ENCODE measurements at places on chromosomes 4 and X.

DNA sequence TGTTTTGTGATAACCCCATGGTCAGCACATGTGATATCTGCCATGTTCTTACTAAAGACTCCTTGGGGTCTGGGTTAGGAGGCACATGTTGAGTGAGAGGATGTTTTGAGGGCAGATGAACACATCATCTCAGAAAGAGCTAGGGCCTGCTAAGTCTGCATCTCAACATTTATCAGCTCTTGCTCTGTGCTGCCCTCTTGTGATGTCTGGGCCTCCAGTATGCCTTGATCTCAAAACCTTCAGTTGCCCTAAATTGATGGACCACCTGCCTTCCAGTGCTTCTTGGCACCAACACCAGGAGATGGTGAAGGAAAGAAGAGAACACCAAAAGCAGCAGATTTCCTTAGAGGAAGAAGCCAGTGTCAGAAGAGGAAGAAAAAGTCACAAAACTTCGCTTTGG, 22.5 kb downstream of the MID1 start:
- DNase-seq = no peak

DNA sequence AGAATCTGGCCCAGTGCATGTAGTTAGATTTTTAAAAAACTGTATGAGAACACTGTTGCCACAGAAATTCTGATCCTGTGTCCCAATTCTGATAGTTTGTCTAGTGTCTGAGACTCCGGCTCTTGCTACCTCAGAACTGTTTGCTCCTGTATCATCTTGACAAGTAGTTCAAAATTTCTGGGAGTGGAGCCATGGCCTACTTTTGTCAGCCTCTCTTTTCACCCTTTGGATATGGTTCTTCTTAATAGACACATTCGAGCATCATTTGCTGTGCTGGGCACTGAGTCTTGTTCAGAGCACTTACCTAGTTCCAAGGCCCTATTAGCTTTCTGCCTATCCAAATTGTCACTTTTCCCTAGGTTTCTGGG, 46.9 kb downstream of the ATP10D start:
- no peak for DNase-seq

GRCh38 chrX:21963269-21963668, 22.8 kb downstream of the SMS start:
- DNase-seq = no peak

DNA sequence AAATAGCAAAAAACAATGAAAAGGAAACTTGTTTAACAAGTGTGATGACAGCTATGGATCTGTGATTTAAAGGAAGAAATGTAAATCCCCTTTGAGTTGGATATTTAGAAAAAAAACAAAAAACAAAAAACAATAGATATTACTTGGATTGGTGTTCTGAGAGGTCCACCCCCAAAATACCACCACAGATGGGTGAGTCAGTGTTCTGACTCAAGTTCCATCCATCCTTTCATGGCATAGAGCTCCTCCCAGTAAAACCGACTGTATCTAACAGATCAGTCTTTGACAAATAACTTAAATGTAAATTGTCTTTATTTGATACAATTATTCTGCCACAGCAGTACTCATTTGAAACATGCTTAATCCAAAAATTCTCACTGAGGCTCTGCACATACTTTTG, 27.4 kb downstream of the TMPRSS11B start:
- no peak for DNase-seq

- no peak for DNase-seq
Observed at GRCh38 chr4:62070291-62070852, 870.2 kb downstream of the ADGRL3 start.

DNA sequence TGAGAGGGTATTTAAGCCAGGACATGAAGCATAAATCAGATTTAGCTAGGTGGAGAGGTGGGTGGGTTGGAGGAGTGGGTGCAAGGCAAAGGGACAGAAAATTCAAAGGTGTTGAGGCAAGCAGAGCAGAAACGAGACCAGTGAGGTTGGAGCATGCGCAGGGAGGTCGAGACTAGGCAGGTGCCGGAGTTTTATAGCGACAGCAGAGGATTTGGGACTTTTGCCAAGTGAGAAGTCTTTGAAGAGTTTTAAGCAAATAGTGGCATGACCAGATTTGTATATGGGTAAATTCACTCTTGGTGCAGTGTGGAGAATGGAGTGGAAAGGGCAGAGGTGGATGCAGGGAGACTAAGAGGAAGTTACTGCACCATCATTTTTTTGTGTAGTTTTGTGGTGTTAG, 107.0 kb upstream of the TLR2 start:
- DNase-seq = no peak

GRCh38 chrX:88886908-88887307, 139.9 kb downstream of the CPXCR1 start:
- no peak for DNase-seq

GRCh38 chr4:43337707-43338106, 445.2 kb downstream of the GRXCR1 start:
- DNase-seq = no peak

DNA sequence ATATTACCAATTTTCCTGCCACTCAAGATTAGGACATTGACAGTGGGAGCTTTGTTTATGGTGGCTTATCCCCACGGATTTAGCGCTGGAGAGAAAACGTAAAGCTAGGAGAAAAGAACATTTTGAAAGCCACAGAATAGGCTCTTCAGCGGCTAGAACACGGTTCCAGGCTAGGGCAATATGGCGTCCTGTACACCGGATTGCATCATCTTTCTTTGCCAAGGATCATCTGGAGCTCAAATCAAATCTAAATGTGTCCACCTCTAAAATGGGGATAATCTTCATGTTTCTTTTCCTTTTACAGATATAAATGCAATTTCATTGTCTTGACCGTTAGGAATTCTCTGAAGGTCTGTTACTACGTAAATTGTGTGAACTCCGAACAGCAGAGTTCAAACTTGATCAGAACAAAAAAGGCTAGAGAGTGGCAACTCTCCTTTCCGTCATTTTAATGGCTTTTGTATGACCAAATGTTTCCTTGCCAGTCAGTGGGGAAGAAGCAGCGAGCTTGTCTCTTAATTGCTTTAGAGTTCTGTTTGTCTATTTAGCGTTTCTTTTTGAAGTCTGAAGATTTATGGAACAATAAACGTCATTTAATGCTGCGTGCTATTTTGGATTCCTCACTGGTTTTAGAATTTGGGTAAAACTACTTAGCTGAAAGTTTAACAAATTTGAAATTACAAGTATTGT, 2.6 kb upstream of the WWC2 start:
- no peak for DNase-seq

- no peak for DNase-seq
Observed at GRCh38 chr4:40264995-40265909, 68.4 kb downstream of the RHOH start.

- no peak for DNase-seq
Observed at GRCh38 chr4:128227991-128228571, 59.5 kb downstream of the PGRMC2 start.

- no peak for DNase-seq
Observed at GRCh38 chr4:149183638-149184037, 632.0 kb downstream of the IQCM start.

GRCh38 chr4:124025000-124025399, 628.4 kb downstream of the SPRY1 start:
- no peak for DNase-seq

- DNase-seq = no peak
Observed at GRCh38 chr4:77493829-77494551, 111.6 kb upstream of the CXCL13 start.

DNA sequence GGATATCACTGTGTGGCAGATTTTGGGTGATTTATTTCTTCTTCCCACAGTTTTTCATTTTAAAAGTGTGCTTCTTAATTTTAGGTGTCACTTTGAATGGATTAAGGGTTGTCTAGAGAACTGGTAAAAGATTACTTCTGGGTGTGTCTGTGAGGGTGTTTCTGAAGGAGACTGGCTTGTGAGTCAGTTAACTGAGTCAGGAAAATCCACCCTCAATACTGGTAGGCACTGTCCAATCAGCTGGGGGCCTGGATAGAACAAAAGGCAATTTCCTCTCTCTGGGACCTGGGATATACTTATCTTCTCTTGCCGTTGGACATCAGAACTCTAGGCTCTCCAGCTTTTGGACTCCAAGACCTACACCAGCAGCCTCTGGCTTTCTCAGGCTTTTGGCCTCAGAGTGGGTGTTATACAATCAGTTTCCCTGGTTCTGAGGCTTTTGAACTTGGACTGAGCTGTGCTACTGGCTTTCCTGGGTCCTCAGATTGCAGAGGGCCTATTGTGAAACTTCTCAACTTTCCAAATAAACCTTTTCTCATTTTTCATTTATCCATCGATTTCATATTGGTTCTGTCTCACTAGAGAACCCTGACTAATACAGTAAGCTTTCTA, 413.1 kb downstream of the GBA3 start:
- DNase-seq = no peak

DNA sequence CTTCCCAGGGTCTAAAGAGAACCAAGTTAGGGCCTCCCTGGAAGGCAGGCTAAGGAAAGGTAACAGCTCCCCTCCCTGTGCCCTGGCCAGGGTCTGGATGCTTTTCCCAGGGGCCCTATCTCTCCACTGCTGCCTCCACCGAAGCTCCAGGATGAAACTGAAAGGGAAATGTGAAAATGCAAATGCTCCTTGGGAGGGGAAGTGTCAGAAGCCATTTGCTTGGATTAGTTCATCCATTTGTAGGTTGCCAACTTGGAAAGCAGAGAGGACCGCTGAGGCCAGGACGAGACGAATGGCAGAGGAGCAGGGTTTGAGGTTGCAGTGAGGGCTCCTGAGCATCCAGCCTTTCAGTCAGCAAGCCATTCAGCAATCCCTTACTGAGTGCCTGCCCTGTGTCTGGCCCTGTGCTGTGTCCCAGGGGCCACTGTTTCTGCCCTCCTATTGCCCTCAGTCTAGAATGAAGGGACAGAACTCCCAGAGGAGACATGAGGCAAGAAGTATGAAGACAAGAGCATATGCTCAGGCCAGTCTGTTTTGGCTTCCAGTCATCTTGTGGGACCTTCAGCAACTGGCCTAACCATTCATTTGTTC, 45.9 kb upstream of the PGRMC1 start:
- DNase-seq = no peak

DNA sequence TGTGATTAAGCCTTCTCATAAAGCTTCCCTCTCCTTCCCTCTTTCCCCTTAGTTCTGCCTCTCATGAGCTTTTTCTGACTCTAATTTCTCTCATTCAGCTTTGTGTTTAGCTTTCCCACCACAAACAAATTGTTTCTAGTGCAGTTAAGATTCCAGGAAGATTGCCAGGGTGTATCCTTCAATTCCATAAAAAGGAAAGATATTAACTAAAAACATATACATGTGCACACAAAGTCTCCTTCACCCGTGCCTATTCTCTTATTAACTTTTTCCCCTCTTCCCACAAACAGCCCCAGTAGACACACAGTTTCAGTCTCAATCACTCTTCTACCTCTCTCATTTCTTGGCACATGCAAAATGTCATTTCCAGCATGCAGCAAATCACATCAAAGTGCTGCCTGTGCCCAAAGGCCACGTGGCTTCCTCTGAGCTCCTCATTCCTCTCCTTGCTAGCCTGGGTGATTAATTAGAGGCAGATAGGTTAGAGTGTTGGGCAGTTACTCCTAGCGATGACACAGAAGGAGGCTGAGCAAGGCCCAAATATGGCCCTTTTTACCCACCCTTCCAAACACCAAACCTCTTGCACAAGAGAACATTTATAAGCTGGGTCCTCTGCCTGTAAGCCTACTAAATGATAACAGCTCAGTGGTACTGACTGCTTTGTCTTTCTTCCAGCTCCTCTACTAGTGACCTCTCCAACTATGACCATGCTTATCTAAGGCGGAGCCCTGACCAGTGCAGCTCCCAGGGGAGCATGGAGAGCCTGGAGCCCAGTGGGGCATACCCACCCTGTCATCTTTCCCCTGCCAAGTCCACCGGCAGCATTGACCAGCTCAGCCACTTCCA, 159.6 kb downstream of the SOWAHB start:
- no peak for DNase-seq

GRCh38 chrX:9730752-9731151, 34.9 kb downstream of the GPR143 start:
- DNase-seq = no peak

DNA sequence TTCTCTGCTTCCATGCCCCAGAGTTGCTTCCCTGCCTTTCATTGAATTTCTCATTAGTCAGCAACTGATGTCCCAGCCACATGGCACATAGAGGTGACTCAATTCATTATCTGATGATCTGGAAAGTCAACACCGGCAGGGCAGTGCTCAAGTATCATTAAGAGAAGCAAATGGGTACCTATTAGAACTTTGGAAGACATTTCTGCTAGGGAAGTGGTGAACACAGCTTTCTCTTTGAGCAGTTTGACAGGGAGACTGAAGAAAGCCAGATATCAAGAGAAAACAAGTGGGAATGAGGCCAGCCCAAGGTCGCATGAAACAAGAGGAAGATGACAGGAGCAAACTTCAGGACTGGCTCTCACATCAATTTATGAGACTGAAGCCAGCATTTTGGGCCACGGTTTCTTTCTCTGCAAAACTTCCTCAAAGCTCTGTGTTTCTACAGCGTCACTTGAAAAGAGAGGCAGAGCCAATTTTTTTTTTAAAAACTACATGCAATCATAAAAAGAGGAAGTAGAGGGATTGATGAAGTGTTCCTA, 108.3 kb upstream of the RPS6KA3 start:
- no peak for DNase-seq

DNA sequence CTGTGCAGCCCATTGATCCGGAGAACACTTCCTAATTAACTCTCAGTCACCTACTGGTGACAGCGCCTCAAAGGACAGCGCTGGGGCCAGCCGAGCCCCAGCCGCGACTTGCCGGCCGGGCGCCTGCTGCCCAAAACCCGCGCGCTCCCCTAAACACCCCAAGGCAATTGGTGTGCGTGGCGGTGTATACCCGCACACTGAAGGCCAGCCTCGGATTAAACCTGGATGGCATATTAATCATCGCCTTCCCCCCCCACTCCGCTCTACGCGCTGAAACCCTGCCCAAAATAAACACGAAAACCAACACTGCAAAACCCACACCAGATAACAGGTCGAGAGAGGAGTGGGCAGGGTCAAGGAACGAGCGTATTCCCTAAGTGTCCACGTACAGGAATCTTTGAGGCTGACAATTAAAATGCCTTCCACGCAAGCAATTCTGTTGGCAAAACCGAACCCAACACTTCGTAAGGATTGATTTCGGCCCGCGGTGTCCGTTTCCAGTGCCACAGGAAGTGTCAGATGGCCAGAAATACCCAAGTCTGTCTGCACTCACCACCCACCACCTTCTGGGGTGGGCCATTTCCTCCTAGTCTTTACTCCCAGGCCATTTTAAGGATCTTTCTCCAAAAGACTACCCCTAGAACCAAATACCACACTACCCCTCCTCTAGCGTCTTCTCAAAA, 2.7 kb downstream of the BCOR start:
- no peak for DNase-seq

GRCh38 chrX:16953606-16954211, 7.3 kb downstream of the REPS2 start:
- no peak for DNase-seq

DNA sequence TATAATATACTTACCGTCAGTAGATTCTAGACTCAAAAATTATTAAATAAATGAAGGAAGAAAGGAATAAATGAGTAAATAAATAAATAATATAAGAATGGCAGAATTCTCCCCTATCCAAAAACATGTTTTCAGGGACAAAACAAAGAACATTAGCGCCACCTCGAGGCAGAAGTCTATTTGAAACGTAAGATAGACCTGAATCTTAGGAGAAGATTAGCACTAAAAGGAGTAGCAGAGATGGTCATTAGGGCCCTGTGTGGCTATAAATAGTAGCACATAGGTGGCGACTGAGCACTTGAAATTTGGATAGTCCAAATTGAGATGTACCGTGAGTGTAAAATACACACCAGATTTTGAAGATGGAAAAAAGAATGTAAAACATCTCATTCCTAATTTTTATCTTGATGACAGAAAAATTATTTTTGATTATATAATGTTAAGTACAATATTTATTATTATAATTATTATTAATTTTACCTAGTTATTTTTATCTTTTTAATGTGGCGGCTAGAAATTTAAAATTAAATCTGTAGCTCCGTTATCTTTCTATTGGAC, 24.3 kb upstream of the SRD5A3 start:
- peak; percentile 12 for DNase-seq

- no peak for DNase-seq
Observed at GRCh38 chrX:148504506-148504905, 4.1 kb downstream of the AFF2 start.
